Stimulated activated CD8-positive, alpha-beta memory T cell treated with anti-CD3 and anti-CD28 coated beads, Interleukin-4, amount 100 ng/mL, for 1 hour (primary cell): ENCODE measurements at places on chromosomes 7 and 10.

DNA sequence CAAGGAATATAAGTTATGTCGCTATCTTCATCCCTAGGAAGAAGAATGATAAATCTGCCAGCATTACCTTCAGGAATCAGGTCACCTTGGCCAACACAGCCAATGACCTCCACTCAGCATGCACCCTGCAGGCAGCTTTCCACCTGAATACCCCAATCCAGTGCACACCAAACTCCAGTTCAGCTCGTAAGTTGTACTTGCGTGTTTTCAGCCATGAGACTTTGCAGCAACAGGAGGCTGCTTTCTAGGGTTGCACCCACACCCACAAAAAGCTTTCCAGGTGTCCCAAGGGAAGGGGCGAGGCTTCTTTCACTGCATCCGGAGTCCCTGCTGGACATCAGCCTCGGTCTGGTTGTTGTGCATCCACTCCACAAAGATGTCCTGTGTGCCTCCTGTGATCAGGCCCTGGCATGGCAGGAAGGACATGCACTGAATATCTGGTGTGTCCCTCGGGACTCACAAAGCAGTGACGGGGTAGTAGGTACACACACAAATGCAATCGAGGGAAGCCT, 282.9 kb downstream of the GRID1 start:
- DNase-seq, result no peak

- no peak for DNase-seq
Observed at GRCh38 chr10:29980084-29980483, 79.3 kb downstream of the JCAD start.

- no peak for DNase-seq
Observed at GRCh38 chr10:88232983-88233543, 350.1 kb downstream of the RNLS start.

DNA sequence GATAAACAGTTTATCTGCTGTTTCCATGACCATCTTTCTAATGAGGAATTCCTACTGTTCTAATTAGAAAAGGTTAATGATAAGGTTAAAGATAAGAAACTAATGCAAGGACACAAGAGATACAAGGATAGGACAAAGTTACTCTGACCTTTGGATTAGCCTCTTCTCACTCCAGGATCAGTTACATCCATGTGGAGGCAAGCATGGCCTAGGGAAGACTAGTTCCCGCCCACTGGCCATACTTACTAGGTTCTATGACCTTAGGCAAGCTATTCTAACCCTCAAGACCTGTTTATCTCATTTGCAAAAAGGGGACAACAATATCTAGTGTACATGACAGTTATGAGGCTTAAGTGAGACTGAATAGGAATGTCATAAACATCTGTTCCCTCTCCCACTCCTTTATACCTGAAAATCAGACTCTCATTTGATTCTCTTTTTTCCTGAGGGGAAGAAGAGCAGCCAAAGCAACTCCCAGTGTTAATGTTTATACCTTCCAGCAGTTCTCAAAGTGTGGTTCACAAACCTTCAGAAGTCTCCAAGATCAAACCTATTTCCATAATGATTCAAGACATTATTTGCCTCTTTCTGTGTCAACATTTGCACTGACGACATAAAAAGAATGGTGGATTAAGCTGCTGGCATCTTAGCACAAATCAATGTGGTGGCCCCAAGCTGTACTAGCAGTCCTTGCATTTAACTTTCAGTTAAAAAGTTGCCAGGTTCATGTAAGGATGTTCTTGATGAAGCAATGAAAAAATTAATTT, 72.0 kb downstream of the SRPK2 start:
- no peak for DNase-seq

DNA sequence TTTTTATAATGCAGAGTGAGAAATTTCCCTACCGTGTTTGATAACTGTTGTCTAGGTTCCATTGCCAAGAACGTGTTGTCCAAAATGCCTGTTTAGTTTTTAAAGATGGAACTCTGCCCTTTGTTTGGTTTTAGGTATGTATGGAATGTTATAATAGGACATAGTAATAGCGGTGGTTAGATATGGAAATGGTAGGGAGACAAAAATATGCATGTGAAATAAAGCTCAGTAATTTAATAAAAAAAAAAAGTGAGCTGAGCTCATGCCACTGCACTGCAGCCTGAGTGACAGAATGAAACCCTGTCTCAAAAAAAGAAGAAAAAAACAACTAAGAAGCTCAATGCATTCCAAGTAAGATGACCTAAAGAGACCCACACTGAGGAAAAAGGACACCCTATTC, 72.9 kb downstream of the ZNF783 start:
- no peak for DNase-seq

- DNase-seq, result no peak
Observed at GRCh38 chr10:47283101-47283630, 16.8 kb upstream of the GDF10 start.

- no peak for DNase-seq
Observed at GRCh38 chr7:102966465-102966864, 53.7 kb downstream of the LRRC17 start.

DNA sequence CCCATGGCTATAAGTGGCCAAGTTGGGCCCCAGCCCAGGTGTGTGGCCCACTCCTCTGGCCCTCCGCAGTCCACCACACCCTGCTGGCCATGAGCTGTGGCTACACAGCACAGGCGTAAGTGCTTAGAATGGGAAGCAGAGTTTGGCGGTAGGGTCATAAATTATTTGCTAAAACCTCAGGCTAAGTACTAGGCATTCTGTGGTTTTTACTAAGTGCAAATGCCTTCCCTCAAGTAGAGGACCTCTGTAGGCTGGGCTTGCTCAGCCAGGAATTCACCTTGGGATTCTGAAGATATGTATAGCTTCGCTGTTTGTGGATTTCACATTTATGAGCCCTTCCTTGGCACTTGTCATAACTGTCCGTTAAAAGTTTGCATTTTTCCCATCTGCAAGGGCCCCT, 44.8 kb upstream of the LOXL4 start:
- DNase-seq, result no peak

GRCh38 chr10:118003126-118003525, 43.6 kb downstream of the RAB11FIP2 start:
- DNase-seq, result no peak

DNA sequence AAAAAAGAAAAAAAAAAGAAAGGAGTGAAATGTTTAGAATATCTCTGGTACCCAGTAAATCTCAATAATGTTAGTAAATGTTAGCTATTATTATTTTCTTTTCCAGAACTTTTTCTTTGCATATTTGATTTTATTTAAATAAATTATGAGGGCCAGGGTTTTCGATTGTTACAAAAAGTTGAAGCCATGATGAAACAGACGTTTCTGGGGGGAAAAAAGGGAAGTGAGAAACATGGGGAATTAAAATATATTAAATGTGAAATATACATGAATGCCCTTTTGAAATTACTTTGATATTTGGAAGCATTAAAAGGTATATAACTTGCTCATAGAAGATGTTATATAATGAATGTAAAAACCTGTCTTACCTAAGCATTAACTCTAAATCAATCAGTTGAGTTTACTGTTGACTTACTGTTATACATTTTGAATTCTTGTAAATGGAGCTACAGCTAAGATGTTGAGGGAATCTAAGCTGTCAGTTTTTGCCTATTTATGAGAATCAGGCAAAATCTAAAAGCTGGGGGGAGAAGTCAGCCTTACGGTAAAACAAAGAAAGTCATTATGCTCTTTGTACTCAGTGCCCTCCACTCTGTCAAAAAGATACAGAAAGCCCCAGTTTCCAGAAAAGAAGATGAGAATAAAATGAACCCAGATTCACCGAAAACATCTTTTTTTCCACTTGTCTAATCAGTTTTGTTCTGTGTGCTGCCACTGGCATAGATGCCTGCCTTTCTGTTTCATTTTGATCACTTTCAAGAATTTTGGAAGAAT, 30.0 kb upstream of the KDM7A start:
- no peak for DNase-seq

- no peak for DNase-seq
Observed at GRCh38 chr10:132392811-132393694, 3.9 kb upstream of the PWWP2B start.

- DNase-seq, result no peak
Observed at GRCh38 chr10:69506487-69506833, 55.2 kb downstream of the TSPAN15 start.

GRCh38 chr7:159070431-159071148, 74.1 kb downstream of the VIPR2 start:
- DNase-seq, result no peak

GRCh38 chr10:116589926-116590325, 833 bp upstream of the PNLIPRP1 start:
- DNase-seq, result no peak

GRCh38 chr7:38880454-38880853, 28.5 kb downstream of the VPS41 start:
- DNase-seq, result no peak

DNA sequence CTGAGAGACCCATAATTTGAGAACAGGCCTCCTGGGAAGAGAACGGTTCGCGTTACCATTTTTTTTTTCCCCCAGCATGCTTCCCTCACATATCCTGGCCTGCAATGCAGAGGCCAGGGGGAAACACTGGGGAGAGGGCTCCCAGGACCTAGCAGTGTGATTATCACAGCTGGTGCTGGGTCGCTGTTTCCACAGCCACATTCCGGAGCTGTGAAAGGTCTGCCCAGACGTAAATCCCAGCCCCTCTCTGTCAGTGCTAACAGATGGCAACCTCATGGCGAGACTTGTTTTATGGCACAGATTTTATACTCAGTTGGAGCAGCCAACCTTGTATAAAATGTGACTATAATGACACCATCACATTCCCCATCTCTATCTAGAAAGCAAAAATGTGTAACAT, 150.5 kb downstream of the PLXDC2 start:
- no peak for DNase-seq

DNA sequence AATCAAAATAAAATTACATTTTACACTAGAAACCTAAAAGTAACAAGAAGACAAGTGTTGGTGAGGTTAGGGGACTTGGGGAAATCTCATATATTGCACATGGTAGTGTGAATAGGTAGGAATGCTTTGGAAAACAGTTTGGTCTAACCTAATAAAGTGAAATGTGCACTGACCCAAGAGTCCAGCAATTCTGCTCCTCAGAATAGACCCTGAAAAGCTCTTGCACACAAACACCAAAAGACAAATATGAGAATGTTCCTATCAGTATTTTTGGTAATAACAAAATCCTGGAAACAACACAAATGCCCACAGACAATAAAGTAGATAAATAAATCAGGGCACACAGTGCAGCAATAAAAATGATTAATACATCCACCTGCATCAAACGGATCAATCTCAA, 165.7 kb downstream of the GRID1 start:
- no peak for DNase-seq

DNA sequence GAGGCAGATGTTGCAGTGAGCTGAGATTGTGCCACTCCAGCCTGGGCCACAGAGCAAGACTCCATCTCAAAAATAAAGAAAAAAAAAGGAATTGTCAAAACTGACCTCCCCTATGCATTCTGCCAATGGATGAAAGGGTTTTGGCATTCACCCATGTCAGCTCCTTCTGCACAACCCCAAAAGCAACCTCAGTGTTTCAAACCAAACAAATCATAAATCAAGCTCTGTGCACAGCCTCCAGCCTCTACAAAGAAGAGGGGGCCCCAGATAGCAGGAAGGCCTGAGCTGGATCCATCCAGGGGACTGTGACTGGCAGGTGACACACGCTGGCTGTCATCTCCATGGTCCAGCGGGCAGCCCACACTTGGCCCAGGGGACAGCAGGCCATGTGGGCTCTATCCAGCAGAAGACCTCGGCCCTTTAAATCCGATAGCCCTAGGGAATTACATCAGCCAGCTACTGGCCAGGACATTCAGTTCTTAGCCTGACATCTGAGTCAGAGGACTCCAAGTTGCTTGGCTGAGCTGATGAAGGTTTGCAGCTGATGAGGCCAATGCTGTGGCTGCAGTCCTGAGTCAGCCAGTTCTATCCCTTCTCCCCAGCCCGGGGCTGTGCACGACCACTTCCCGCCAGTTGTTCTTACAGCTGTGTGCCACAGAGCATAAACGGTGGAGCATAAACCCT, 52.0 kb upstream of the FIGNL1 start:
- no peak for DNase-seq

- DNase-seq, result no peak
Observed at GRCh38 chr7:30093420-30093952, 41.3 kb upstream of the MTURN start.

DNA sequence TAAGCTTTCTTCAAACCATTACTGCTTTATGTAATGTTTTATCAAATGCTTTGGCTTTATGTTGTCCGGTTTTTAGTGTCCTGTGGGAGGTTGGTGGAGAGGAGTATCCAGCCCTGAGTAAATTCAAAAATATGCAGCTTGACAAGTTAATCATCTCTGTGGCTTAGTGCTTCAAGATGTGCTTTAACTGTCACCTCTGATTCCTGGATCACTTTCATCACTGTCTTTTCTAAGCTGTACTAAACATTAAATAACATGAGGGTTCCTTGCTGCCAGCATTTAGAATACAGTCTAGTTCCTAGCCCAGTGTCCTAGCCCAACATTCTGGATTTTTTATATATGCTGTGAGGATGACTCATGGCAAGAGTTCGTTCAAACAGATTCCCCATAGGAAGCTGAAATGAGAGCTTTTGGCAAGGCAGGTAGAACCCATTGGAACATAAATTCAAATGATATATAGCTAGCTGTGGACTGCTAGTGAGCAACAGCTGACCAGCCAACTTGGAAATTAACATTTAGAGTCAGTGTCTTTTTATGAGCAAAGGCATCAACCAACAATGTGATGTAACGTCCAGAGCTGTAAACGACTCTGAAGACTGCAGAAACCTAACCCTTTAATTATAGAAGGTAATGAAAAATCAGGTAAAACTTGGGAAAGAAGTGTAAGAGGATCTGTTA, 80.6 kb upstream of the OIT3 start:
- DNase-seq, result no peak

GRCh38 chr10:47077386-47077785, 166.2 kb downstream of the PTPN20 start:
- DNase-seq, result no peak

DNA sequence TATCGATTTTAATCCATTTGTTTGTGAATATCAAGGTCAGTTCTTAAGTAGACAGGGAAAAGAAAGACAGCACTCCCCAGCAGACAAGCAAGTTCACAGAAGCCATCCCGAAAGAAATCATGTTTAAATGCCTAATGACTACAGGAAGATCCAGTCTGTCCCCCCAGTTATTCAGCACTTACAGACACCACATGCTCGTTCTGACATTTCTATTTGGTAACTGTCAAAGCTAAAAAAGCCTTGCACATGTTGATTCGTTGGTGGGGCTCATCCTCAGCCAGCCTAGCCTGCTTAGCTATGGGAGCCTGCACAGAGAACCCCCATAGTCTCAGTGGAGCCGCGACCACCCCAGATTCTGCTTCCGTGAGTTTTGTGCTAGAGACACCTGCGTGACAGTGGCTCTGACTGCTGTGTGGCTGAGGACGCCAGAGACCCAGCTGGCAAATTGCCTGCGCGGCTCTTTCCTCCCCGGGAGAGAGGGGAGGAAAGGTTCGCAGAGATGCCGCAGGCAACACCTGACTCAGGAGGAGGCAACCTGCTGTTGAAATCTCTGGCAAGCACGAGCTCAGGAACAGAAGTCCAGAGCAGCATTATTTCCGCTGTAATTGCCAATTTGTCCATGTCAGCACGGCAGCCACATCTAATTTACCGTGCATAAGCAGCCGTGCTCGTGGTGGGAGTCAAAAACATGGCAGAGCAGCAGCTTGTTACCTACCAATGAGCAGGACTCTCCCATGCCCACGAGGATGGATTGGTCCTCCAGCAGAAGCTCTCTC, 194.2 kb downstream of the GPAM start:
- DNase-seq, result no peak

- no peak for DNase-seq
Observed at GRCh38 chr7:140225562-140226249, 48.9 kb upstream of the KDM7A start.

- peak; percentile 78 for DNase-seq
Observed at GRCh38 chr7:2354186-2354938, at the start of gene EIF3B. Gene EIF3B (plus strand): TSS chr7:2354827. CDS start chr7:2354922, 95 bp downstream.
